GM04503 (cell line): ENCODE measurements at places on chromosomes 6 and 20.

DNA sequence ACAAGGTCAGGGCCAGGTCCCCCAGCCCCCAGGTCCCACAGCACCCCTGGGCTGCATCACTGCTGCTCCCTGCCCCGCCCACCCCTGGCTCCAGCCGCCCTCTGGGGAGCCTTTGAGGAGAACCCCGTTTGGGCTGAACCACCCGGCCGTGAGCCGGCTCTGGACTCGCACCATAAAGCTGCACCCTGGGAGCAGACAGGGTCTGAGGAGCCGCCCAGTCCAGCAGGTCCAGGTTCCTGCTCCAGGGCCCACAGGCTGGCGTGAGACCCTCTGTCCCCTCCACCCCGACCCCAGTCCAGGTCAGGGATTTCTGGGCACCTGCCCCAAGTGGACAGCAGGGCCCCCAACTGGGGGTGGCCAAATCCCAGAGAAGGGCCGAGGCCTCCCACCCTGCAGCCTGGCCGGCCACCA, 8.3 kb downstream of the CHRNA4 start:
- no peak for DNase-seq

- no peak for DNase-seq
These were observed 37.5 kb downstream of the FKBP5 start for GRCh38 chr6:35651244-35651643.

- DNase-seq = no peak
These were observed 19.6 kb downstream of the BHLHE23 start for GRCh38 chr20:62987114-62987513.

GRCh38 chr20:1533059-1533458, 24.4 kb downstream of the SIRPD start:
- no peak for DNase-seq

DNA sequence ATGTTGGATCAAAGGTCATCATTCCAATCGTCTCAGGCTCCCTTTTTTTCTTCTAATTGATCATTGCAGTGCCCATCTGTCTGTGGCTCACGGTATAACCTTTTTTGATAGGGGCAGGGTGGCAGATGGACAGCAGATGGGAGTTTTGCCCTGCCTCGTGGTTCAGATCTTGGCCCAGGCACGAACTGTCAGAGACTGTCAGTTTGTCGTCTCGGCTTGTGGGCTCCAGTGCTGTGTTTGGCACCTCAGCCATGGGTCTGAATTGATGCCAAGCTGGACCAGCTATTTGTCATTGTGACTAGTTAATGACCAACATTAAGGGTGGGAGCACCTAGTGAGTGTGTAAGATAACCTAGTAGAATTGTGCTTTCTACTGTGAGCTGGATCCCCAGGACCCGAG, 197.6 kb downstream of the PRL start:
- DNase-seq = no peak

GRCh38 chr20:23159947-23160318, 73.8 kb upstream of the CD93 start:
- DNase-seq = no peak

DNA sequence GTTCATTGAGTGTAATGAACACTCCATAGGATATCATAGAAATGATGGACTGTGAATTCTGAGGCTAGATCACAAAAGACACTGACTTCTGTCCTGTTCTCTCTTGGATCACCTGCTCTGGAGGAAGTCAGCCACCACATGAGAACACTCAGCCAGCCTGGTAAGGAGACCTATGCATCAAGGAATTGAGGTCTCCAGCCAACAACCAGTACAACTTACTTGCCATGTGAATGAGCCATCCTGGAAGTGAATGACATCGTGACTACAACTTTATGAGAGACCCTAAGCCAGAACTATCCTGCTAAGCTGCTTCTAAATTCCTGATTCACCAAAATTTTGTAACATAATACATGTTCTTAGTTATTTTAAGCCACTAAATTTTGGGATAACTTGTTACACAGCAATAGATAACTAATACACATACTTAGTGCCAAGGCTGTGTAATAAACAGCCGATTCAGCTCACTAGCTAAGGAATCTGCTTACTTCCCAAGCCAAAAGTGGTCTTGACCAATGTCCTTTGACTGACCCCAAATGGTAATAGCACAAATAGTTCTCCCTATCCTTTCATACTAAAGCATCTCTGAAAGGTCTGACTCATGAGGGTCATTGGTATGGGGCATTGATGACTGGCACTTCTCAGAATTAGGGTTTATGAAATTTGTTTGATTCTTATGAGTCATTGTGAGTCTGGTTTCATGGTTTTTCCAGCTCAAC, 6.9 kb upstream of the CTNNBL1 start:
- no peak for DNase-seq

- no peak for DNase-seq
These were observed 36.3 kb upstream of the ZFAND3 start for GRCh38 chr6:37783025-37783855.

DNA sequence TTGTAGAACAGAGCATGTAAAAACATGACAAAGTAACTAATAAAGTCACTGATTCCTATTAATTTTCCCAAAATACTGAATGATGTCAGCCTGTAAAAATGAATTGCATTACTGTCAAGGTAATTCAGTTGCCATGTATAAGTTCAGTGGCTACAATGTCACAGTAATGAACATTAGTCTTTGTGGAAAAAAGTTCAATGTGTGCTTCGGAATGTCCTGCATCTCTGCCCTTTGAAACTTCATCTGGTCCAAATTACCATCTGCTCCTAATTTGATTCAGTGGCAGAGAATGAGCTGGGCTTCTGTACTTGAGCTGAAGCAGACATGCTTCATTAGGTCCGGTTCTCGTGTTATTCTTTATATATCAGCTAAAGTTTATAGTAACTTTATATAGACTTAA, 567.4 kb downstream of the COL12A1 start:
- DNase-seq = no peak

DNA sequence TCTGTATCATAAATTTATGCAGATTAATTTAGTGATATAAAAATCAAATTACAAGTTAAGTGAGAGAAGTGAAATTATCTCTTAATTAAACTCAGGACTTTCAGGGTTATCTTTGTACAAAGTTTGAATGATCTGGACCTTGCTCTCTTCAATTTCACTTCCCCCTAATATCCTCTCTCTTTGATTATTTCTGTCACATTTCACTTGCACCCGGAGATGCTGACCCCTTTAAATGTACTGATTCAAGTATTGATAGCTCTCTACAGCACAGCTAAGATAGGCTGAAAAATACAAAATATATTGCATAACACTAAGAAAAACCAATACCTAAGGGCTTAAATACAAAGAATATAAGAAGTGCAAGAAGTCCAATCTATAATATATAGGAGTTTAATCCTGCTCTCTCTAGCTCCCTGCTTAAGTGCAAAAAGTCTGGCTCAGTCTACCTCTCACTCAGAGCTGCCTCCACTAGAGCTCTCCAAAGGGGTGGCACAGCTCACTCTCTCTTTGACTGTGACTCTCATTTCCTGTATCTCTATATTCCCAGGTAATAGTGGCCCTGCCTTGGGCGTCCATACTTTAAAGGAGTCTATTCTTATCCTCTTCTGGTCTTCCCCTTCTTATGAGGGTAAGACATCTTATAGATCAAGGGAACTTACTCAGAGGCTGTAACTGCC, 588.4 kb downstream of the RFPL4B start:
- DNase-seq = no peak

GRCh38 chr6:145743332-145743731, 8.0 kb upstream of the EPM2A start:
- no peak for DNase-seq

- DNase-seq = peak; percentile 82
These were observed 228.9 kb upstream of the JAG1 start for GRCh38 chr20:10902576-10903282.

DNA sequence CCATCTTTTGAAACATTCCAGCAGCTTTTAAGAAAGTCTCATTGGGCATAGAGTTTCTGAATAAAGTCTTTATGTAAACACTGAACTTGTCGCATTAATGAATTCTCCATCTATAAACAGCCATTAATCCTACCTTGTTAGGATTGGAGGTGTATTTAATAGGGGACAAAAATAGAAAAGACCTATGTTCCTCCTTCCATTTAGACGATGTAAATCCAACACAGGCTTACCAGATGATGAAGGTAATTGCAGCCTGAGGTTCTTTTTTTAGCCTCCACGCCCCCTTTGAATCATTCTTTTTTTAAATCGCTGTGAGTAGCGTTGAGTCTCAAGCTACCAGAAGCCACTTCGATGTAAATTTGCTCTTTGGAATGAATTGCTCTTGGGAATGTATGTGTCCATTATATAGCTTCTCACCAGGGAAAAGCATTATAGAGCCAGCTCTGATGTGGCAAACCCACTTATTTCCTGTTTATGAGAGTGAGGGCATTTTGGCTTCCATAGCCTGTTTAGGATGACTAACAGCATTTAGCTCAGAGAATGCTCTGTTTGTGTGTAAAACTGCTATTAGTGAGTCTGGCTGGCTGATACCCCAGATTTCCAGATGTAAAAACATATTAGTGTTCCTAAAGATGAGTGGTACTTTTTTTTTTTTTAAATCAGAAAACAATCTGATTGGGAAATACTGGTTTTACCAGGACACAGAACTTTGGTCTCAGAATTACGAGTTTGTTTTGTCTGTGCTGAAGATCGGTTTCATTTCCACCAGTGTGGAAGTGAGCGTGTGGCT, 74.9 kb upstream of the CLDN20 start:
- peak; percentile 95 for DNase-seq

DNA sequence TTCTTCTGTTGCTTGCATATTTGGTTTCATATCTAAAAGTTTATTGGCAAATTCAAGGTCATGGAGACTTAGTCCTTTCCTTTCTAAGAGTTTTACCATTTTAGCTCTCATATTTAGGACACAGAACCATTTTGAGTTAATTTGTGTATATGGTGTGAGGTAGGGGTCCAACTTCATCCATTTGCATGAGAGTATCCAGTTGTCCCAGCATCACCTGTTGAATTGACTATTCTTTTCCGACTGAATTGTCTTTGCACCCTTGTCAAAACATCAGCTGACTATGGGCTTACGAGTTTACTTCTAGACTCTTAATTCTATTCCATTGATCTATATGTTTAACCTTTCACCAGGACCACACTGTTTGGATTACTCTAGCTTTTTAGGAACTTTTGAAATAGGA, 157.5 kb downstream of the RALGAPA2 start:
- DNase-seq = no peak

GRCh38 chr20:57664476-57664875, 44.2 kb upstream of the ZBP1 start:
- no peak for DNase-seq

DNA sequence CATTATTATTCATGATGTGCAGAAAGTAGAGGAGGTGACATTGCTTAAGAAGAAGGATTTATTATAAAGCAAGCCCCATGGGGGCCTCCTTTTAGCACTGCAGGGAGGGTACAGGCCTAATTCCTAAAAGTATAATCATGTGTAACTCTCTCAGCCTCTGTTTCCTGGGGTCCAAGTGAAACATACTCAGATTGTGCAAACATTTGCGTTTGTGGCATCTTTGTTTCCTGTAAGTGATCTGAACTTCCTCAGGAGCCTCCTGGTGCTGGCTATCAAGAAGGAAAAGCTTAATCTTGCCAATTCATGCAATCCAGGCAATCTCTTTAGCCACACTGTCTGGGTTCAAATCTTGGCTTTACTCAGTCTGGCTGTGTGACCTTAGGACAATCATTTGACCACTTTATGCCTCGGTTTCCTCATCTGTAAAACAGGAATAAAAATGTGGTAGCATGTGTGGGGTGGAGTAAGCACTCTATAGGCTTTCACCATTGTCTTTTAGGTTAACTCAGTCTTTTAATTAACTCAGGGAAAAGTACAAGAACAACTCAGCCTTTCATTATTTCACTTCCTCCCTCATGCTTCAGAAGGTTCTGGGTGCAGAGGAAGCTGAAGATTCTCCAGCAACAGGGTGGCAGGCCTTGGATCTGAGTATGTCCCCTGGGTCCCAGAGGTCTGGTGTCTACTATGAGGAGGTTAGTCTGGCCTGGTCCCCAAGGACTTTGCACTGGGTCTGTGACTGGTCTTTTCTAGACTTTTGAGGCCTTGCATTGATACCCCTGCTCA, 831 bp upstream of the SIRPB2 start:
- no peak for DNase-seq

GRCh38 chr20:52536040-52536439, 344.5 kb upstream of the ZFP64 start:
- DNase-seq = no peak

- no peak for DNase-seq
These were observed 196.8 kb upstream of the HDDC2 start for GRCh38 chr6:125498606-125499005.

- DNase-seq = no peak
These were observed 3.1 kb upstream of the PTGIS start for GRCh38 chr20:49570828-49571552.

DNA sequence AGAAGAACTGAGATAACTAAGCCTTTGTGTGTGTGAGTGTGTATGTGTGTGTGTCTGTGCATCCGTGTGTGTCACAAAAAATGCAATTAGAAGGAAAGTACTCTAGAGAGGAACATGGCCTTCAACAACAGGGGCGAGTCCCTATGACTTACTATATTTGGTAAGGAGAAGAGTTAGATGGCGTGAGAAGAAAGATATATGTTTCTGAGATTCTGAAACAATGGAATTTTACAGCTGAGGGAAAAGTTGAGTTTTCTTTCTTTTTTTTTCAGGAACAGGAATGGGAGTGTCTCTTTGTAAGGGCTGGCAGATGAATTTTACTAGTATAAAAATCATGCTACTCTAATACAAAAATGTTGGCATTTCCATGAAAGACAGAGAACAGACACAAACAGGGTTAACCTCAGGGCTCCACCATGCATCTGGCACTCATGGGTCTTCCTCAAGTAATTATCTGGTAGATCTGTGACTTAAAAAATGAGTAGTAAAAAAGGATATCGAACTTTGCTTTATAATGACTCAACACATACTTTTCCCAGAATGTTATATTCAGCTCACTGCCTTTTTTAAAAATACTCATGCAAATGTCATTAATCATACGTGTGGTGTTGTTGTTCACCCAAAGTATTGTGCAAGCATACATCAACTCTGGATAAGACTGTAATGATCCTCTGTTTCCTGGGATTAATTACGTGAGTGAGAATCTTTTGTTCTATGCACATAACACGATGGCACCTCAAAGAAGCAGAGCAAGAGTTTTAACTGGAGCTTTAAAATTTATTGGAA, 12.8 kb upstream of the SASH1 start:
- peak; percentile 97 for DNase-seq

DNA sequence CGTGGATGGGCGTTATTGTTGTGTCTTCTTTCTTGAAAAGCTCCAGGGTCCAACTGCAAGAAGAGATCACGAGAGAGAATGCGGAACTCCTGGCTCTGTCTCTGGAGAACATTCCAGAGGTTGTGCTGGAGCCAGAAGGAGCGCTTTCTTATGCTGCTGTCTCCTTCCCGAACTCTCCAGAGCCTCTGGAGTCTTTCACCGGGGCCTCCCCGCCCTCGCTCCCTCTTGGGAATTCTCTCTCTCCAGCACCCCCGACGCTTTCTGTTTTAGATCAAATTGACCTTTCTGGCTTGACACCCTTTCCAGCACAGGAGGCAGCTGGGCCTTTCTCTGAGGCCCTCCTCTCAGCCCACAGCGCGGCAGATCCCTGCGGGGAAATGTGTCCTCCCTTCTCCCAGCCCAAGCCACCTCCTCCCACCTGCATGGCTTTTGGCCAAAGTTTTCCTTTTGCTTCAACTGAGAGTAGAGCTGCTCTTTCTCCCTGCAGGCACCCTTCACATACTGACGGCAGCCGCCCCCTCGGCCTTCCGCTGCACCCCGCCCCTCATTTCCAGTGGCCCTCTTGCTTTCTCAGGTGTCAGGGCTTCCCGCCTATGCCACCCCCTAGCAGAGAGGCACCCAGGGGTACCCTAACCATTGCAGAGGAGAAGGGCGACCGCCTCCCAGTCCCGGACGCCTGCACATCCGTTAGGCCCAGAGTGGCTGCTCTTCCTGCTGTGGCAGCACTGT, 6.6 kb upstream of the CCR6 start:
- no peak for DNase-seq
